ENCODE measurements at places on chromosomes 2 and 18. TPM values are rescaled to one million over a fixed set of nuclear protein-coding genes. Genes with fewer than 3 reads are reported as not detected.

The NXPH2 gene
- 0.92 TPM for total RNA-seq

The SPIRE1 gene
- 19.3 TPM for total RNA-seq

The L3MBTL4 gene
- total RNA-seq: 1.3 TPM

The IL36B gene
- not detected for total RNA-seq

The NOL4 gene
- 1.4 TPM for total RNA-seq

The GALNT5 gene
- 0.34 TPM for total RNA-seq

The UGT1A10 gene
- total RNA-seq: 0.11 TPM

DNA sequence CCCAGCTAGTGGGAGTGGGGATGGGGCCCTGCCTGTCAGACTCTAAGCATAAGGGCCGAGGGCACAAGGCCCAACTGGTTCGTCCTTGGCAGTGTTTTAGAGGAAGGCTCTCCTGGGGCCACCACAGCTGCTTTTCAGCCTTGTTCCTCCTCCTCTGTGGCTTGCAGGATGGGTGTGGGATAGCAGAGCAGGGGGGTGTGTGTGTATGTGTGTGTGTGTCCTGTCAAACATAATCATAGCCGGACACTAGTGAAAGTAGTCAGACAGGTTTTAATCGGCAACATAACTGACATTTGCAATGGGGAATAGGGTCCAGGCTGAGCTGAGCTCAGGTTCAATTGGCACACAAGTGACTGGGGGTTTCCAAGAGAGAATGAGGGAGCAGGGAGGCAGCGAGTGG lies 114.2 kb downstream of the SEPTIN10 start:
- 0 out of 2 replicates have a peak overlapping the region, but pooled peaks have one; percentile 25 for H3K27ac ChIP-seq
- no peak overlapping the region for H3K4me3 ChIP-seq
- H3K36me3 ChIP-seq: 0 out of 2 replicates have a peak, but pooled peaks cover 3% of the 10 kb centered on the region
- H3K27me3 ChIP-seq: no peaks in the 10 kb centered on the region

- no peak overlapping the region for H3K4me3 ChIP-seq
- H3K27me3 ChIP-seq: peaks cover 7% of the 10 kb centered on the region
- no peak for DNase-seq
- no peaks in the 10 kb centered on the region for H3K36me3 ChIP-seq
- H3K4me1 ChIP-seq: no peaks in the 10 kb centered on the region
- no peak overlapping the region for H3K27ac ChIP-seq
Observed at GRCh38 chr2:126986631-126987187, 88.0 kb downstream of the TEX51 start.

GRCh38 chr2:174368691-174369090 lies 26.8 kb upstream of the SCRN3 start:
- H3K4me3 ChIP-seq: no peak overlapping the region
- H3K27ac ChIP-seq: no peak overlapping the region
- H3K4me1 ChIP-seq: no peaks in the 10 kb centered on the region
- H3K27me3 ChIP-seq: peaks cover 3% of the 10 kb centered on the region
- H3K36me3 ChIP-seq: peaks cover 34% of the 10 kb centered on the region

DNA sequence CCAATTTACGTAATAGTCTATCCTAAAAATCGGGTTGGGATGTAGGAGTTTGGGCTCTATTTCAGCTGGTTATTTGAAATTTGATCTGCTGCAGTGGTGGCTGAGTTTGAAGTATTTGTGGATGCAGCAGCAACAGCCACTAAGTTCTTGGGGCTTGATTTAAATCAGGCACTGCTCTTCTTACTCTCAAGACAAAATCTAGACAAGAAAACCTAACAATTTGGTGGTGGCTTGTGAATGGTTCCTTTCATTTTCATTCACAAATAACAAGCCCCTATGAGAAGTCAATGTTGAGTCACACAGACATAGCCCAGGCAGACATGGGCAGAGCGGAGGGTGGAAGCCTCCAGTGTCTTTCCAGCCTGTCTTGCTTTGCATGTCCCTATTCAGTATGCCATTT lies 199.3 kb downstream of the LTBP1 start:
- no peak overlapping the region for H3K4me3 ChIP-seq
- DNase-seq: no peak
- peaks cover 13% of the 10 kb centered on the region for H3K4me1 ChIP-seq
- H3K36me3 ChIP-seq: no peaks in the 10 kb centered on the region
- H3K27ac ChIP-seq: peak overlapping the region; percentile 17

DNA sequence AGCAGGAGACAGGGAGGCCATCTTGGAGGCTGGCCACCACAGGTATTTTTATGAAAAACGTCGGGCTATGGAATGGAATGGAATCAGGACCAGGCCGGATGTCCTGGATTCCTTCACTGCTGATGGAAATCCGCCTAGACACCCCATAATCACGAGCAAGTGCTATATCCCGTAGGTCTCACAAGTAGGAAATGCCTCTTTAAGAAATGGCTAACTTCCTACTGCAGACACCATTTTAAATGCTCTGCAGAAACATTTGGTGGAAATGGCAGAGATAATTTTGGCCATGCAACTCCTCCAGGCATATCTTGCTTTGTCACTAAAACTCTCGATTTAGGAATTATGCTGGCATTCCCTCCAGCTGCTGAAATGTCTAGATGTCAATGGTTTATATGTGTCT lies 18.0 kb downstream of the ID2 start:
- H3K4me1 ChIP-seq: peaks cover 9% of the 10 kb centered on the region
- H3K27ac ChIP-seq: no peak overlapping the region
- H3K27me3 ChIP-seq: no peaks in the 10 kb centered on the region
- H3K4me3 ChIP-seq: no peak overlapping the region
- no peak for DNase-seq
- H3K36me3 ChIP-seq: peaks cover 6% of the 10 kb centered on the region

- H3K27ac ChIP-seq: no peak overlapping the region
- no peaks in the 10 kb centered on the region for H3K36me3 ChIP-seq
- DNase-seq: no peak
- peaks cover 28% of the 10 kb centered on the region for H3K4me1 ChIP-seq
- H3K4me3 ChIP-seq: no peak overlapping the region
Observed at GRCh38 chr18:49061239-49061990, 110.7 kb upstream of the SMAD7 start.

DNA sequence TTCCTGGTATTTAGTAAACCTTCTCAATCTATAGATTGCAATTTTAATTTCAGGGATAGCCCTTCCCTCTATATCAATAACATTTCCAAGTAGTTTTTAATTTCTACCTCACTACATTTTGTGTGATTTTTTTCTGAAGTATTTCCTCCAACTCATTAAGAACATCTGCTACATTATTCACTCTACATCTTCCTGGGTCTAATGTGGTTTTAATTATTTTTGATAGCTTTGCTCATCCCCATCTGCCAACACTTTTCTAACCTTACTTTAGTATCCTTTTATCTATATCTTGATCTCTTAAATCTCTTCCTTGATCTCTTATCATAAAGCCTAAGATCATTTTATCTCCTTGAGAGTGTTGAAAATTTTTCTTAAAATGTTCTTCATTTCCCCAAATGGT lies 278.3 kb upstream of the CYP26B1 start:
- no peak for DNase-seq
- H3K27me3 ChIP-seq: no peaks in the 10 kb centered on the region
- no peak overlapping the region for H3K4me3 ChIP-seq
- H3K4me1 ChIP-seq: no peaks in the 10 kb centered on the region

DNA sequence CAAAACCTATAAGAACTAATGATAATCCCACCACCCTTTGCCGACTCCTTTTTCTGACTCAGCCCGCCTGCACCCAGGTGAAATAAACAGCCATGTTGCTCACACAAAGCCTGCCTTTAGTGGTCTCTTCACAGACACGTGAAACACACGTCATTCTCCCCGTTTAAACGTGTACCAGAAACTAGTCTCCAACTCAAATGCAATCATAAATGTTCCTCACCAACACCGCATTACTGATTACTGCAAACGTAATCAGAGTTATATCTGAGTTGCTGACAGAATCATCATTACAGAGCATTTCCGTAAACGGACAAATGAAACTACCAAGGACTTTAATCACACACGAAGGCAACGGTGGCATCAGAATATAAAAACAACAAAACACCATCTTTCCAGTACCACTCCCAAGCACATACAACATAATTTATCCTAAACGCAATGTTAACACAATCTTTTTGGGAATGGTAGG lies 1.9 kb downstream of the CLK1 start:
- peaks cover 40% of the 10 kb centered on the region for H3K36me3 ChIP-seq
- H3K27ac ChIP-seq: peak overlapping the region; percentile 93
- peak overlapping the region; percentile 97 for H3K4me3 ChIP-seq

- H3K27me3 ChIP-seq: no peaks in the 10 kb centered on the region
- no peak overlapping the region for H3K4me3 ChIP-seq
- DNase-seq: no peak
- H3K36me3 ChIP-seq: no peaks in the 10 kb centered on the region
Observed at GRCh38 chr2:116915673-116916072, 898.8 kb upstream of the DDX18 start.

DNA sequence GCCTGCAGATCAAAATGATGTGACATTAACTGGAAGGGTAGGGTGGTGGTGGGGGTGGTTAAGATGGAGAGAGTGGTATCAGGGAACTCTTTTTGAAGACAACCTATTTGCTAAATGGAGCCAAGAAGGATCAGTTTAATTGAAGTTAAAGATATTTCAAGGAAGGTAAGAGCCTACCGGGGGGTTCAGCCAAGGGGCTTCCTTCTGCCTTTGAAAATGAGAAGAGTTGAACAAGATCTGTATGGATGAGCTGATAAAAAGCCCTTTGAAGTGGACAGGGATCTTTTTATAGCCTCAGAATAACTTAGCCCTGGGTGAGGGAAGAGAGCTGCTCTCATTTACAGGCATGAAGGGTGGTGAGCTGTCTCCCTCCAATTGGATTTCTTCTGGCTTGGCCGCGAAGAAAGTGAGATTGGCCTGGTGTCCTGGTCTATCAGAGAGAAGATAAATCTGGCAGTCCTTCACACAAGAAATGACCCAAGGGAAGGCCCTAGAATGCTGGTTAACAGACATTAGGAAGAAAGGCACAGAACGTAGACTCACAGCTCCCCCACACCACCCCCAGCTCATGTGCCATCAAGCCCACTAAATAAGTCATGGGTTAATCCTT lies 439.8 kb downstream of the TNS1 start:
- peaks cover 5% of the 10 kb centered on the region for H3K27me3 ChIP-seq
- no peaks in the 10 kb centered on the region for H3K4me1 ChIP-seq
- no peak overlapping the region for H3K4me3 ChIP-seq
- H3K36me3 ChIP-seq: peaks cover 28% of the 10 kb centered on the region

- no peak overlapping the region for H3K27ac ChIP-seq
- no peaks in the 10 kb centered on the region for H3K27me3 ChIP-seq
- H3K36me3 ChIP-seq: no peaks in the 10 kb centered on the region
- H3K4me1 ChIP-seq: peaks cover 4% of the 10 kb centered on the region
Observed at GRCh38 chr18:52716973-52717372, 377.0 kb downstream of the DCC start.

- no peaks in the 10 kb centered on the region for H3K36me3 ChIP-seq
- no peak overlapping the region for H3K27ac ChIP-seq
- peaks cover 27% of the 10 kb centered on the region for H3K4me1 ChIP-seq
- no peaks in the 10 kb centered on the region for H3K27me3 ChIP-seq
- no peak overlapping the region for H3K4me3 ChIP-seq
- no peak for DNase-seq
Observed at GRCh38 chr18:49763590-49763989, 49.7 kb downstream of the ACAA2 start.

DNA sequence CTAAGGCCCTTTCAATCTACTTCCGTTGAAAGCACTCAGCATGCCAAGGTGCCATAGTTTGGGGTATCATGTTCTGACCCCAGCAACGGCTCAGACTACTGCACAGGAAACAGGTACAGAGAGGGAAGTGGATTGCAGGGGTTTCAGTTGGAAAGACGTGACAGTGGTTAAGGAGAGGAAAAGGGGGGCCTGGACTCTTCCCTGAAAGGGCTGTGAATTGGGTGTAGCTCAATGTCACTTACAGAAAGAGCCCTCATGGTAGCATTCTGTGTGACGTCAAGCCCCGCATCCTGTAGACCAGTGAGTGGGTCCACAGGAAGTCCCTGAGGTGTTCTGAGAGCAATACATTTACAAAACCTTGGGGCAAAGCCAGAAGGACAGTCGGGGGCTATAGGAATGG lies 121.5 kb upstream of the GYPC start:
- H3K27ac ChIP-seq: no peak overlapping the region
- DNase-seq: no peak
- peaks cover 19% of the 10 kb centered on the region for H3K36me3 ChIP-seq
- no peaks in the 10 kb centered on the region for H3K27me3 ChIP-seq
- H3K4me1 ChIP-seq: no peaks in the 10 kb centered on the region

GRCh38 chr18:63878925-63879324 lies 8.6 kb upstream of the SERPINB2 start:
- H3K36me3 ChIP-seq: no peaks in the 10 kb centered on the region
- H3K4me3 ChIP-seq: no peak overlapping the region
- no peak overlapping the region for H3K27ac ChIP-seq
- H3K4me1 ChIP-seq: no peaks in the 10 kb centered on the region
- no peak for DNase-seq

DNA sequence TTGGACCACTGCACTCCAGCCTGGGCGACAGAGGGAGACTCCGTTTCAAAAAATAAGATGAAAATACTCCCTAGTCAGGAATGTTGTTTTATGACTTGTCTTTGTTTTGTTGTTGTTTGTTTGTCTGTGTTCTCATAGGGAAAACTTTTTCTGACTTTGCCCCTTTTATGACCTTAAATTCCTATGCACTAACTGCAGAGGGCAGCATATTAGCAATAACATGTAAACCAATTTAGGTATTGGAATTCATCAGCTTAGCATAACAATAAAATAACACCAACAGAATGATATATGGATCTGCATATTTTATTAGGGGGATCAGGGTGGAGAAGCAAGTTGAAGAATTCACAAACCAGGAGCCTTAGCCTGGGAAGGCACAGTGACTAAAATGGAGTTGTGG lies 631.5 kb downstream of the SUCLG1 start:
- H3K27me3 ChIP-seq: no peaks in the 10 kb centered on the region
- H3K27ac ChIP-seq: no peak overlapping the region
- no peak overlapping the region for H3K4me3 ChIP-seq
- DNase-seq: no peak

- no peak overlapping the region for H3K4me3 ChIP-seq
- no peaks in the 10 kb centered on the region for H3K27me3 ChIP-seq
- peaks cover 2% of the 10 kb centered on the region for H3K4me1 ChIP-seq
- no peaks in the 10 kb centered on the region for H3K36me3 ChIP-seq
- H3K27ac ChIP-seq: no peak overlapping the region
Observed at GRCh38 chr2:206881708-206882410, 57.5 kb upstream of the CPO start.

DNA sequence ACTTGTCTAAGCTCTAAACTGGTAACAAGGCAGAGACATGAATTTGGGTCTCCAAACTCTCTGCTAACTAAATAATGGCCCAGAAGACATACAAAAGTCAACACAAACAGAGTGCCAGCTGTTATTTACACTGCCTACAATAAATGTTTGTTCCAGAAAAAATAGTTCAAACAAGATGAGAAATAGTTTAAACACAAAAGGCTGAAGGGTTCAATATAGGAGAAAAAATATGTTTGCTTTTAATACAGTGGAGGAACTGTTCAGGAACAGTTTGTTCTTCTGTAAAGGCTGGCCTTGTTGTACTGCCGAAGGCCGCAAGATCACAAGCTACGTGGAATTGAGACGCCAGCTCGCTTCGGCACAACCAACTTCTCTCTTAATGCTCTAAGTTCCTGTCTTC lies 74.6 kb downstream of the AFF3 start:
- H3K27ac ChIP-seq: no peak overlapping the region
- H3K4me1 ChIP-seq: no peaks in the 10 kb centered on the region
- H3K4me3 ChIP-seq: no peak overlapping the region

GRCh38 chr2:74374509-74375205 lies 5.5 kb downstream of the DCTN1 start:
- H3K4me1 ChIP-seq: peaks cover 36% of the 10 kb centered on the region
- H3K27ac ChIP-seq: peak overlapping the region; percentile 98
- peak; percentile 87 for DNase-seq
- H3K36me3 ChIP-seq: peaks cover 24% of the 10 kb centered on the region
- peak overlapping the region; percentile 83 for H3K4me3 ChIP-seq
- no peaks in the 10 kb centered on the region for H3K27me3 ChIP-seq
